CD4-positive, CD25-positive, alpha-beta regulatory T cell (primary cell): ENCODE measurements at places on chromosomes 16 and 17. TPM values are rescaled to one million over a fixed set of nuclear protein-coding genes. Genes with fewer than 3 reads are reported as not detected.

GRCh38 chr16:82655720-82656490, 29.1 kb downstream of the CDH13 start:
- DNase-seq = no peak

DNA sequence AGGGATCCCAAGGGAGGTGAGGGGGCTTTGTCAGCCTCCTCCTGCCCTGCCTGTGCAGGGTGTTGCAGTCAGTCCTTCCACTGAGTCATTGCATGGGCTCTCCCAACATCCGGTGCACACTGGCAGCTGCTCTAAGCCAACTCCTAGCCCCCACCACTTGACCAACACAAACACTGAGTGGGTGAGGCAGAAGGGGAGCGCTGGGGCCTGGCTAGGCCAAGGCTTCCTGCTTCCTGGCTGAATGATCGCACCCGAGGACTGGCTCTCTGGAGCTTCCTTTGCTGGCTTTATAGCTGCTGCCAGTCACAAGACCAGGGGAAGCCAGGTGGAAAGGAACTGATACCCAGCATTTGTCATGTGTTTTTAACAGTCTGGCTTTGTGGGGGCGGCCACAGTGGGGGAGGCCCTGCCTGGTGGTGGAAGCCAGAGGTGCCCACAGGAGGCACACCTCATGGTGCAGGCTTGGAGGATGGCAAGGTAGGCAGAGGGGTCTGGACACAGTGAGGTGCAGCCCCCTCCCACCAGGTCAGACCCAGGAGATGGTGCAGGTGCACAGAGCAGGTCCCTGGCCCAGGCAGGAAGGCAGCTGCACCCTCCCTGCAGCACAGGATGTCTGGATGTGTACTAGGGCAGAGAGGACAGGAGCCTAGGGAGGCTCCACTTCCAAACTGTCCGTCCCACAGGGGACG, 6.8 kb downstream of the MPG start:
- DNase-seq = no peak

DNA sequence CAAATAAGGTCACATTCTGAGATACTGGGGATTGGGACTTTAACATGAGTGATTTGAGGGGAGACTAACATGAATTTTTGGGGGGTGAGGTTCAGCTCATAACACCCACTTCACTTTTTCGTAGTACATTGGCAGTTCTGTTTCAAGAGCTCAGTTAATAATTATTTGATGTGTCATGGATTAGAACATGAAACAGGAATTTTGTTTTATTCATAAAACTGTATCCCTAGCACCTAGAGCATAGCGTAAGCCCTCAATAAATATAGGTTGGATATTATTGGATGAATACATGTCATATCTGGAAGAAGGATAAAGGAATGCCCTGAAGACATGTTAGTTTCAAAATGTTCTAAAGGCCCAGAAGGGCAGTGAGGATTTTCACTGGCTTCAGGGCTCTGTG, 119.8 kb downstream of the PRKCA start:
- DNase-seq = no peak

- DNase-seq = no peak
Measured at GRCh38 chr17:41767324-41768042, 19.0 kb downstream of the JUP start.

- no peak for DNase-seq
Measured at GRCh38 chr16:49345829-49346228, 27.8 kb upstream of the C16orf78 start.

DNA sequence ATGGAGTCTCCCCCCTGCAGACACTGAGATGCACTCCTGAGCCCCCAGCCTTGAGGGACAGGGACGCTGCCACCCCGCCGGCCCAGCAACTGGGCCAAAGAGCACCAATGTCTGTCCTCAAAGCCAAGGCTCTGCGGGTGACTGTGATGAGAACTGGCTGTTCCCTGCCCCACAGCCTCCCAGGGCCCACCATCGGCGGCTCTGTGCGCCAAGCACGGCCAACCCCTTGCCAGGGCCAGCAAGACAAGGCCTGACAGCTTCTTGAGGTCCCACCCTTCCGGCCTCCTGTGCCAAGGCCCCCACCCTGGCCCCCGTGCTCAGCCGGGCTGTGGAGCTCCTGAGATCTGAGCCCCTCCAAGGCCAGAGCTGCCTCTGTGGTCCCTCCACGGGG, 34.2 kb upstream of the PABPN1L start:
- DNase-seq = no peak

- no peak for DNase-seq
Measured at GRCh38 chr16:51355195-51355594, 204.1 kb upstream of the SALL1 start.

DNA sequence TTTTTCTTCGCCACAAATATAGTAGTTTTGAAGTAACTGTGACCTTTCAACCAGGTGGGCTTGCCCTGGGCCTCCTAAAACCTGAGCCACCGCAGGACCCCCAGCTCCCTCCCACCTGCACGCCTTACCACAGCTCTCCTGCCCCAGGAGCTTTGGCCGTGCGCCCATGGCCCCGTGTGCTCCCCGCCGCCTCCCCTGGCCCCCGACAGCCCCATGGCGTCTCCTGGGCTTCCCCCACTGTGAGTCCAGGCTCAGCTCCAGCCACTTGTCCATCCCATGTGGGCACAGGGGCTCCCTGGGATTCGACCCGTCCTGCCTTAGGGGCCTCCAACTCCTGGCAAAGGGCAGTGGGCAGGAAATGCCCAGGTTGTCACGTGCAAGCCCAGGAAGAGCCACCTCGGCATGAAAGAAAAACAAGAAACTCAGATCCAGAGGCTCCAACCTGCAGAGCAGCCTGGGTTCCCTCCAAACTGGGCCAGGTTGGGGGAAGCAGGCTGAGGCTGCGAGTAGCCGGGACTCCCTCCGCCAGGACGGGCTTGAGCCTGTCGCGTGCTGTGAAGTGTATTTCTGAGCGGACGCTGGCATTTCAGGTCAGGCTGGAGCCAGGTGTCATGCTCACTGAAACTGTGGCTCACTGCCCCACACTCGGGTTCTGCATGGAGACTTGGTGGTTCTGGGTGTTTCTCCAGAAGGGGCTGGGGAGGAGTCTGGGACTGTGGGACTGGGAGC, 5.8 kb downstream of the LGALS3BP start:
- DNase-seq = no peak

The LRRC46 gene
- 0.17 TPM for polyA plus RNA-seq

The DNAI2 gene
- 0.10 TPM for polyA plus RNA-seq

The CMTM4 gene
- polyA plus RNA-seq = 0.20 TPM

The CCL4 gene
- 0.49 TPM for polyA plus RNA-seq

The PIK3R5 gene
- 40.1 TPM for polyA plus RNA-seq
